A549 (cell line): ENCODE measurements at places on chromosomes 4 and X. TPM values are rescaled to one million over a fixed set of nuclear protein-coding genes. Genes with fewer than 3 reads are reported as not detected.
A peak's percentile ranks its signal among the peaks of the same experiment; 100 is the strongest.

The CD38 gene
- polyA plus RNA-seq: 7.8 to 9.1 TPM (median 8.2 TPM) in 3 replicates

DNA sequence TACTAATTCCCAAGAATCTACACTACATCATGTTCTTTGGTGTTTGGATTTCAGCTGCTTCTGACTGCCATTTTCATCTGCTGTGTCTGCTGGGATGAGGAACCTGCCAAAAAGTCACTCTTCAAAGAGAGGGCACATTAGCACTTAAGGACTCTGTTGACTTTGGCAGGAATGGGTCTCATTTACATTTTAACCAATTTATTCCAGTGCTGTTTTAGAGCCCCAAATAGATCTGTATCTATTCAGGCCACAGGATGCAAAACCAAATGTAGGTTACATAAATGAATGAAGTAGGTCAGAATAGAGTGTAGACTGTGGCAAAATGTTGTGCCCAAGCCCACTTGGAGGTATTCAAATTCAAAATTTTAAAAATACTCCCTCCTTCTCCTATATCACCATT is 14.4 kb downstream of the TXK start:
- DNase-seq: no peak

GRCh38 chrX:106300656-106301055 is 132.6 kb downstream of the PWWP3B start:
- DNase-seq: no peak

GRCh38 chr4:138697851-138698250 is 317.7 kb upstream of the NOCT start:
- no peak for DNase-seq

GRCh38 chr4:38034986-38035882 is 75.0 kb downstream of the PTTG2 start:
- peak; percentile 45 for DNase-seq

DNA sequence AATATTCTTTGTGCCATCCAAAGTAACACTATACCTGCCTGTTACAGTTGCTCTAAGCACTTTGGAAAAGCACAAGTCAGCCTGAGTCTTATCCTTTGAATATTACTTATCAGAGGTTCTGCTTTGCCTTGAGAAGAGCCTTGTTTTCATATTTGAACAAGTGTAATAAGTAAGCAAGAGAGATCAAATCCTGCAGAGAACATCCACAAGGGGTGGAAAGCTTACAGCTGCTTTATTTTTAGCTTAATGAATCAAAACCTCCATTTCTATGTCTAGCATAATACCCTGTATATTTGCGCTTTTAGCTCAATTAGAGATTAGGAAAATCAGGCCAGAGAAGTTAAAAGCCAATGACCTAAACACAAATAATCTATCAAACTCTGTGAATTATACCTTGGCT is 139.8 kb downstream of the CDS1 start:
- DNase-seq: no peak

- DNase-seq: no peak
Measured at GRCh38 chr4:183374950-183375555, 52.8 kb upstream of the CLDN24 start.
